ENCODE measurements at places on chromosomes 6 and 20.
A peak's percentile ranks its signal among the peaks of the same experiment; 100 is the strongest.

DNA sequence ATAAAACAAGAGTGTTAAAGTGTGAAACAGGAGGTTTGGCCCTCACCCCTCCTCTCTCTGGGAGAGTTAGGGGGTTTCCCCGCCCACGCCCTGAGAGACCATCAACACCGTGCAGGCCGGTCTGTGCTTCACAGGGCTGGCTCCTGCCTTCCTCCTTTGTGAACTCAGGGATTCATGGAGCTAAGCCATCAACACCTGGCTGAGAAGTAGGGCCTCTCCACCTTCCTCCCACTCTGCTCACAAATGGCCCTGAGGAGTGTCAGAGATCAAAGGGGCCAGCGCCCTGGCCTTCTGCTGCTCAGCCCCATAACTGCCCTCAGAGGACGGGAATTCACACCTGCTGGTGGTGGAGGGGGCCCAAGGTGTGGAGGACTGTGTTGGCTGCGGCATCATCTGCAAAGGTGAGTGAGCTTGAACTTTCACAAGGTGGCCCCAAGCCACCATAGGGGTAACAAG is 88.6 kb downstream of the PSMB1 start:
- DNase-seq = peak; percentile 26

DNA sequence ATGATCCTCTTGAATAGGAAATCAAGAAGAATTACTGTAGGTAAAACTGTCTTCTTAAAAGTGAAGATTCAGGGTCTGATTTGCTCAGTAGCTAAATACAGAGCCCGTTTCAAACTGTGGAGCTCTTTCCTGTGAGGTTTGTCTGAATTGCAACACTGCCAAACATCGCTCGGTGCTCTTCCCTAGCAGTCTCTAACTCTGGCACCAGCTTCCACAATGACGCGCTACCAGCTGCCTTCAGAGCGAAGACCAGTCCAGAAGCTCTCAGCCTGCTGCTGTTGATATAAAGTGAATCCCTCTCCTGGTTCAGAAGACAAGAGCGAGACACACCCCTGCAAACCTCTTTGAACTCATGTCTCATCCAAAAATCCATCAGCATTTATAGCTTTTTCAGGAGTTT is 447.0 kb downstream of the LMBRD1 start:
- no peak for DNase-seq

DNA sequence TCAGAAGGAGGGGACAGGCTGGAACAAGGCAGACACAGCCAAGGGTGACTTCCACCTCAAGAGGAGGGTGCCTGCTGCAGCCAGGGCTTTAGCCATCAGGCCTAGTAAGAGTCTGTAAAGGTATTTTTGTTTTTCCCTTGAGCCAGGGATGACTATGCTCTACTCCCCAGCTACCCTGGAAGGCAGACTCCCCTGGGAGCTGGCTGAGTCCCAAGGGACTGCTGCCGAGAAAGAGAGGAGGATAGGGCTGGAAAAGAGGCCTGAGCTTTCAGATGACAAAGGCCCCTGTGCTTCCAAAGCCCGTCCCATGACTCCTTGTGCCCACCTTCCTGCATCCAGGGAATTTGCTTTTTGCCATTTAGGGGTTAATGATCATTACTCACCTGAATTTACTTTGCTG is 14.0 kb upstream of the GSTA4 start:
- no peak for DNase-seq

GRCh38 chr6:42066156-42066675 is 15.9 kb downstream of the TAF8 start:
- DNase-seq = no peak

DNA sequence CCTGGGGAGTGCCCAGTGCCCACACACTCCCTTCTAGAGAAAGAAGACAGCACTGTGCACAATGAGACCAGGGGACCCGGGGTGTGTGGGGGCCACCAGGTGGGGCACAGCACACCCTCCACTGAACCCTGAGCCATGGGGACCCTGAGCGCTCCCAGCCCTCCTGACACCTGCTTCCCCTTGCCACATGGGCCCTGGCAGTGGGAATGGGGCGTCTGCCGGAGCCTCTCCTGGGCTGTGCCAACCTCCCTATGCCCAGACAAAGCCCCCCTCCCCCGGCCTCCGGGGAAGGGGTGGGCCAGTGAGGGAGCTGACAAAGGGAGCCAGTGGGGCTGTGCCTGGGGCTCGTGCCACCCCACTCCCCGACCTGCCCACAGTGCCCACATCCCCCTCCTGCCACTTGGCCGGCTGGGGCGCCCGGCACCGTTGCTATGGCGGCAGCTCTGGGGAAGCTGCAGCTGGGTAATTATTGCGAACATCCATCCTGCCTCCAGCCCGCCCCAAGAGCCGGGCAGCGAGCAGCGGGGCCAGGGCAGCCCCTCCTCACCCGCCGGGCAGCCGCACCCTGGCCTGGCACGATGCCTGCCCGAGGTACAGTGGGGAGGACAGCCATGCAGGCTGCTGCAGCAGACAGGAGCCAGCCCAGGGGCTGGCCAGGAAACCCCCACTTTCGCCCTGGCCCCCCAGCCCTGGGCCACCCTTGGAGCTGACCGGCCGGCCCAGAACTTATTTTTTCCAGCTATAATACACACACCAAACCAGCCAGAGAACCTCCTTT is 41.9 kb upstream of the NOL4L start:
- DNase-seq = peak; percentile 8

GRCh38 chr6:9986273-9986672 is 428.6 kb downstream of the TFAP2A start:
- DNase-seq = no peak

GRCh38 chr20:24676353-24676977 is 207.0 kb downstream of the SYNDIG1 start:
- no peak for DNase-seq

- no peak for DNase-seq
These were observed 1.9 kb upstream of the TBX18 start for GRCh38 chr6:84766118-84766798.

DNA sequence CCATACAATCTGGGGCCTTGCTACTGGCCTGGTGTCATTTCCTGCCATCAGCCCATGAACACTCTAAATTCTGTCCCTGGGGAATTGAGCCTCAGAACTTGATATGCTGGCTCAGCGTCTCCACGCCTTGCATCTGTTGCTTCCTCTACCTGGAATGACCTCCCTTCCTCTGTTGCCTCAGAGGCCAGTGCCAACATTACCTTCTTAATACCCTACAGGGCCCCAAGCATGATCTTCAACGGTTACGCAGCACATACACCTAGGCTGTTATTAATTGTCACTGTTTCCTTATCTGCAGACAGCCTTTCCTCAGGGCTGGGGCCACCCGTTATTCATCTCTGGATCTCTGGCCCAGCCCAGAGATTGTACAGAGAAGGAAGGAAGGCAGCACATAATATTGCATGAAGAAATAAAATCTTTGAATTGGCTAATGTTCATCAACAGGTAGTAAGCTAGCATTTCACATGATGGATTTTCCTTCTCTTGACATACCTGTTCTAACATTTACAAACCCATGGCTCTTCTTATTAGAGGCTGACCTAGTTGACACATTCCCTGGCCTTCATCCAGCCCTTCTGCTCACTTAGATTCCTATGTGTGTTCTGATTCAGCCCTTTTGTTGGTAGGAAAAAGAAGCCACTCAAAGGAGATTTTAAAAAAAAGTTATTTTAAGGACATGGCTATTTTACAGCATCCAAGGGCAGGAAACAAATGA is 8.4 kb upstream of the RNF182 start:
- no peak for DNase-seq

- DNase-seq = no peak
These were observed 2.5 kb downstream of the OVOL2 start for GRCh38 chr20:18055261-18055660.

DNA sequence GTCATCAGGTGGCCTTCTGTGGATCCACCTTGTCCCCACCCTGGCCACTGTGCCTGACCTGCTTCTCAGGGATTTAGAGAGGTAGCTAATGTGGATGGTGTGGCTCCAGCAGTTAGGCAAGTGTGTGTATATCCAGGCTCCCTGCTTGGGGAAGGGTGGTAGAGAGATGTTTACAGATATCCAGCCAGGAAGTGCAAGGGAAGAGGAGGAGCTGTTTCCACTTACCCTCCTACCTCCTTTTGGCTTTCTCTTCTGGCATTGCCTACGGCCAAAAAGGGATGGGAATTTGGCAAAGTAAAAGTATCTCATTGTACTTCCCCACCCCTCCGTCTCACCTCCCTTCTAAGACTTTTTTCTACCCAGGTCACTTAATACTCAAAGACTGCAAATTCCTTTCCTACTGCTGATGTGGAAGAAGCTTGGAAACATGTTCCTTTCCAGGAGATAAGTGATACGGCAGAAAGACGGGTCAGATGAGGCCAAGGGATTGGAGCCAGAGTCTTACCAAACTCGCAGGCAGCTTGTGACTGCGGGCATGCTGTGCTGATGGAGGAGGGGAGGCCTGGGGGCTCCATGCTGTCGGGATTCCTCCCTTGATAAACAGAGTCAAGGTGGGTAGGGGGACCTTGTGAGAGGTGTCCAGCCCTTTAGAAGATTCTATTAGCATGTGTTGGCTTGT is 253.4 kb downstream of the PRL start:
- DNase-seq = no peak

GRCh38 chr20:16166737-16167136 is 406.5 kb downstream of the KIF16B start:
- no peak for DNase-seq

All from CD4-positive, alpha-beta T cell treated with Interleukin-17A for 1 hour (primary cell).